Esophagus mucosa (tissue), 1 donor: ENCODE measurements at places on chromosomes 5 and 9.

GRCh38 chr5:5298068-5298633, 124.3 kb upstream of the ICE1 start:
- no peak for ATAC-seq

- peak; percentile 23 for ATAC-seq
These were observed 547 bp downstream of the CLTA start for GRCh38 chr9:36191290-36191645.

DNA sequence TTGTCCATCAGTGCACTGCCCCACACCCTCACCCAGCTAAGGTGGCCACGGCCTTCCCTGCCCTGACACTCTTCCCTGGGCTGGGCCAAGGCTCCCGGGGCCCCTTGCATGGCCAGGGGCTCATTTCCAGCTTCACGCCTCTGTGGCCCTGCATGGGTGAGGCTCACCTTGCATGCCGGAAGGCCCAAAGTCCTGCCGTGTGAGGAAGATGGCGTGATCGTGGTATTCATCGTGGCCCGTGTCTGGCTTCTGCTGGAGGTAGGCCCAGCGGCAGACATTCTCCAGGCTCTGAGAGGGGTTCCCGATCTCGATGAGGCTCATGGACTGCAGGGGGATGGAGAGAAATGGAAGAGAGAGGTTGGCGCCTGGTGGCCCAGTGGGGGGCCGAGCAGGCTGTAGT, 98.4 kb downstream of the ZNF354C start:
- no peak for ATAC-seq

GRCh38 chr9:77819657-77820056, 171.5 kb upstream of the GNA14 start:
- ATAC-seq: no peak

DNA sequence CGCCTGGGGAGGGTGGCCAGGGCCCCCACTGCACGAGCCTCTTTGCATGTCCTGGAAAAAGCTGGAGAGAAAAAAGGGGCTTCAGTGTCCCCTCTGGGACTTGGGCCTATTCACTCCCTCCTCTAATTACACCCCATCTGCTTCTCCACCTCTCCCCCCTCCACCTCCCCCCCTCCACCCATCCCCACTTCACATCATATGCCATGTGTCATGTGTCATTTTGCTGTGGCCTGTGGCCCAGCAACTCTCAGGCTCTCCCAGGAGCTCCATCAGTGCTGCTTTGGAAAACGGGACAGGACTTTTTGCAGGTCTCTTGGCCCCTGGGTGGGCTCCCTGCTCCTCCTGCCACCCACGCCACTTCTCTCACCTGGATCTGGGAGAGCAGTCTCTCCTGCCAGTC, 68.7 kb downstream of the NTNG2 start:
- no peak for ATAC-seq

GRCh38 chr5:120564013-120564412, 99.9 kb downstream of the PRR16 start:
- ATAC-seq: no peak

DNA sequence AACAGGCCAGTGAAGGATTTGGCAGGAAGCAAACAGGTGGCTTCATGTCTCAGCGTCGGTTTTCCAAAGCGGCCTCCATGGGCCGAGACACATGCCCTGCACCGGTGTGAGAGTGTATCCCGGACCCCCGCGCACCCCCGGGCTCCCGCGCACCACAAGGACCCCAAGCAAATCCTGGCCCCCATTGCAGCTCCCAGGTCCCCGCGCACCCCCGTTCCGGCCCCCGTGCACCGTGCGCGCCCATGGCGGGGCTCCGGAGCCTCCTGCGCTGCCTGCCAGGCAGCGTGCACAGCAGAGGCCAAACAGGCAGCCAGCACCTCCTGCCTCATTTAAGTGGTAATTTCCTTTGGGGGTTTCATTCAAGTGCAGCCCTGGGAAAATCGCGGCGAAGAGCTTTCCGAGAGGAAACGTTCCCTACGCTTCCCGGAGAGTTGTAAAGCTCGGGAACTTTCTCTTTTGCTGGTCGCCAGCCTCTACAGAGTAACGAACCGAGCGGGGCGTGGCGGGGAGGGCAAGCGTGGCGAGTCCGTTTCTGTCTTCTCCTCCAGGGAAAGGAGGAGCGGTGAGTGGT, 145.5 kb upstream of the SLC24A2 start:
- ATAC-seq: peak; percentile 35

DNA sequence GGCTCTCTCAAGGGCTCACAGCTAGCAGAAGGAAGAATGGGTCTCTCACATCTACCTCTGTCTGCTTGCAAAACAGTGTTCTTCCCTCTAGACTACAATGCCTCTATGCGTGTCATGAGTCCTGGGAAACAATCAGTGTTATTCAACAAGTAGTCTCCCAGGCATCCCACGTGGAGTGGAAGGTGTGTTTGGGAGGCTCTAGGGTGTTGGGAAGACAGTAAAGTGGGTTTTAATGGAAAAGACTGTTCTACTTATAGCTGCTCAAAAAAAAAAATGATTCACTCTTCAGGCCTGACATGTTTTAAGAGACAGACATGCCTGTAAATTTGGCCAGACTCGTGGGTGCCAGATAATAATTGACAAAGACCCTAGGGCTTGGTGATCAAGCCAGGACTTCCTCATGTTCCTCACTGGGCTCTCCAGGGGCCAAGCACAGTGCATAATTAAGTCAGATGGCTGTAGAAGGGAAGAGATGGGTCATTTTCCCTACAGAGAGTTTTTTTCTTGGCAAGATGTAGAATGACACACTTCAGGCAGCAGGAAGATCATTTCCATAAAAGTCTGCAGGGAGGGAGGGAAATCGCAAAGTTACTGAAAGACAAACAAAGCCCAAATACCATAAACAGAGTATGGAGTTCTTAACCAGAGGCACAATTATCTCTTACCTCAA, 246.4 kb downstream of the ACTL7B start:
- ATAC-seq: peak; percentile 59

DNA sequence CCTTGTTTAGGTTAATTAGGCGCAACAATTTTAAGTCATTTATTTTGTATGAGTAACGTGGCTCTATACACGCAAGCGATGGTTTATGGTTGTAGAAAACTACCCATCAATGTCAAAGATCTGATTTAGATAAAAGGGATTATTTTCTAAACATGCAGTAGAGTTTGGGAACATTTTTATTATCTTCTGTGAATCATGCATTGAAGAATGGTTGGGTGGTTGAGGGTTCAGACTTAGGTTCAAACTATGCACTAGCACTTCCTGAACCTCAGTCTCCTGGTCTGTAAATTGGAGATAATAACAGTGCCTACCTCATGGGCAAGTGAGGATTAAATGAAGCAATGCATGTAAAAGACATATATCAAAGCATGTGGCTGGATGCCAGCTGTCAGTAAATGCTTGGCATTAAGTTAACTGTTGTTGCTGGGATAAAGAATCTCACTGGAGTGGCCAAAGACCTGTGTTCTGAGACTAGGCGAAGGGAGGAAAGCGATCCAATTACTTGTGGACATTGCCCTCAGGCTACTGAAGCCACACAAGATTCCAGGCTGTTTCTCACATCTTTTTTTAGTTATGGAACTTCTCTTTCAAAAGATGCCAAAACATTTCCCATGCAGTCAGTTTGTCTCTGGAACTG, 1.1 kb upstream of the OTULINL start:
- ATAC-seq: no peak

GRCh38 chr5:67333171-67333570, 136.6 kb upstream of the CD180 start:
- no peak for ATAC-seq

DNA sequence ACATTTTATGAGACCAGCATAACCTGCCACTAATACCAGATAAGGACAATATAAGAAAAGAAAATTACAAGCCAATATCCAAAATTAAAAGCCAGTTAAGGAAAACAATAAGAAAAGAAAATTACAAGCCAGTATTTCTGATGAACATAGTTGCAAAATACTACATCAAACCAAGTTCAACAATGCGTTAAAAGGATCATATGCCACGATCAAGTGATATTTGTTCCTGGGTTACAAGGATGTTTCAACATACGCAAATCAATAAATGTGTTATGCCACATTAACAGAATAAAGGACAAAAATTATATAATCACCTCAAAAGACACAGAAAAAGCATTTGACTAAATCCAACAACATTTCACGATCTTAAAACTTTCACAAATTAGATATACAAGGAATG, 431.9 kb downstream of the ELAVL2 start:
- no peak for ATAC-seq

DNA sequence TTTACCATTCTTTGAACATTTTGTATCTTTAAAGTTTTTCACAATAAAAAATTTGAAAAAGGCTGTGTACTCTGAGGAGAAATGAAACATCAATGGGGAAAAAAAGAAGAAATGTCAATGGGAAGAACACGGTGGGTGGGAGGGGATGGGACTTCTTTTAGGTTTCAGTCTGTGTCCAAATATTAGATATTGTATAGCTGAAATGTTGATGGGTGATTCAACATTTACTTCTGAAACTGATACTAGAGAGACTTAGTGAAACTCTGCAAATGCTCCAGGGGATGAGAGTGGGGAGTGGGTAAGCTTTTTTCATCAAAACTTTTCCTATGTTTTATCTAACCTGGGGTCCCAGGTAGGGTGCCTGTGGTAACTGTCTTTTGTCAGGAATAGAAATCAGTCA, 311.9 kb downstream of the MAN2A1 start:
- ATAC-seq: no peak

- no peak for ATAC-seq
These were observed 20.1 kb upstream of the TBC1D9B start for GRCh38 chr5:179927824-179928223.

- no peak for ATAC-seq
These were observed 111.3 kb downstream of the STK32A start for GRCh38 chr5:147346006-147346561.

GRCh38 chr5:24196789-24197188, 448.0 kb downstream of the CDH10 start:
- ATAC-seq: no peak

DNA sequence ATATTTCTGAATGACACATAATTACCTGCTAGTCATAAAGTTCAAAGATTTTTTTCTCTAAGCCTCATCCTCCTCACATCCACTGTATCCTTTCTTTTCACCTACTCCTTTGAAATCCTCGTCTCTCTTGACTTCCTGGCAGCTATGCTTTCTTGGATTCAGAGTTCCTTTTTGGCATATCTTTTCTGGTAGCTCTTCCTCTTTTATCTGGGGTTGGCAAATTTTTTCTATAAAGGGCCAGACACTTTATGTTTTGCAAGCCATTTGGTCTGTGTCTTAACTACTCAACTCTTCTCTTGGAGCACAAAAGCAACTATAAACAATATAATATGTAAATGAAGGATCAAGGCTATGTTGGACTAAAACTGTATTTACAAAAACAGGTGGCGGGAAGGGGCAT, 197.5 kb downstream of the KIAA0825 start:
- no peak for ATAC-seq

GRCh38 chr5:13519131-13519530, 425.4 kb downstream of the DNAH5 start:
- ATAC-seq: no peak

GRCh38 chr5:2357309-2357708, 394.2 kb downstream of the IRX2 start:
- ATAC-seq: no peak

DNA sequence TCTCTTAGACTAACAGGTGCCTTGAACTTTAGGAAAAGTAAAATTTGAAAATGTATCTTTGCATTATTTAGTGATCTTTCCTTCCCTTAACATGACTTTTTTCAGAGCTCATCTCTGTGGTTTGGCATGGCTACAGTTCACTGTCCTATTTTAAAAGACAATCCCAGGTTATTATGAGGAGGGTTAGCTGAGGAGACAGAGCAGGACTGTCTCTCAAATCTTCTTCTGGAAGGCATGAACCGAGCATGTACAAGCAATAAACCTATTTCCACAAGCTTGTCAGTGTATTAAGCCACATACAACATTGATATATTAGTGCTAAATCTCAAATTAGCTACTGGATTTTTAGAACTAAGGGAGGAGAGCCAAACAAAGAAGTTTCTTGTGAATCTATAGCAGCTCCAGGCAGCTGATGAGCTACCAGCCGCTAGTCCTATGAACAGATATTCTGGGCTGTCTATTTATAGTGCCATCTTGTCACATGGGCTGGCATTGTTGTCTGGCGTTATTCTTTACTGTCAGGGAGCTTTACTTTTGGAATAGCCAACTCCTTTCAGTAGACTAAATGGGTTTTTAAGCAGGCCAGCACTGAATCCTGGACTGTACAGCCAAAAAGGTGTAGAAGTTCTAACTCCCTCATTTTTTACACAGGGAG, 171.2 kb upstream of the ACTBL2 start:
- no peak for ATAC-seq

GRCh38 chr5:126998201-126998631, 32.1 kb downstream of the MARCHF3 start:
- ATAC-seq: no peak

DNA sequence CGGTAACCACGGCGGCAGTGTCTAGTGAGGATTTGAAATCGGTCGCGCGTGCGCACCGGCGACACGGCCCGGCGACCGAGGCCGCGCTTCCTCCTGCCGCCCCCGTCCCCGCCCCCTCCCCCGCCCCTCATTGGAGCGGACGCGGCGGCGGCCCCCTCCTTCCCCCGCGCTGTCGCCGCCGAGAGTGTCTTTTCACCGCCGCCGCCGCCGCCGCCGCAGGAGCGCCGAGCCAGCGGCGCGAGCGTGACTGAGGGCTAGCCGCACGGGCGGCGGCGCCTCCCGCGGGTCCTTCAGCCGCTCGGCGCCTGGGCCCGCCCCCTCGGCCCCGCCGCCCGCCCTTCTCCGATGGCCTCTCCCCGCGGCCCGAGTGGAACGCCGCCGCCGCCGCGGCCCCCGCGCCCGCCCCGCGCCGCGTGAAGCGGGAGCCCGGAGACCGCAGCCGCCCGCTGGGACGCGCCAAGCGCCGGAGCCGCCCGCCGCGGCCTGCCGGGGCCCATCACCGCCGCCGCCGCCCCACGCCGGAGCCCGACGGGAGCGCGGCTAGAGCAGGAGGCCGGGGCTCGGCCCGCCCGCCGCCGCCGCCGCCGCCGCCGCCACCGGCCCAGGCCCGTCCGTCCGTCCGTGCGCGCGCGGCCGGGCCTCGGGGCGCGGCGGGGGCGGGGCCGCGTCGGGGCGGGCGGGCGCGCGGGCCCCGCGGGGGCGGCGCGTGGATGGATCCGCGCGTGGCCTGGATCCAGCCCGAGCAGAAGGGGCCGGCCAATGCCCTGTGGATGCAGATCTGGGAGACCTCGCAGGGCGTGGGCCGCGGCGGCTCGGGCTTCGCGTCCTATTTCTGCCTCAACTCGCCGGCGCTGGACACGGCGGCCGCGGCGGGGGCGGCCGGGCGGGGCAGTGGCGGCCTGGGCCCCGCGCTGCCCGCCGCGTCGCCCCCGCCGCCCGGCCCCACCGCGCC, at the start of gene TENT4A:
TSS of gene TENT4A (plus strand) at position 159 of the 952 bp plus-strand sequence. CDS start at position 711, 552 bp downstream.
- no peak for ATAC-seq

GRCh38 chr9:114026335-114026734, 51.8 kb downstream of the AMBP start:
- no peak for ATAC-seq

GRCh38 chr9:104906441-104907277, 21.3 kb downstream of the ABCA1 start:
- ATAC-seq: peak; percentile 50
